Activated T-cell treated with anti-CD3 and anti-CD28 coated beads for 1 hour (primary cell): ENCODE measurements at places on chromosomes 6 and 20.

- DNase-seq = peak; percentile 30
These were observed 31.6 kb upstream of the NOTCH4 start for GRCh38 chr6:32255199-32256153.

- DNase-seq = no peak
These were observed 263.7 kb downstream of the TBX18 start for GRCh38 chr6:84500726-84501125.

- no peak for DNase-seq
These were observed 269.0 kb upstream of the ECI2 start for GRCh38 chr6:4404415-4404814.

DNA sequence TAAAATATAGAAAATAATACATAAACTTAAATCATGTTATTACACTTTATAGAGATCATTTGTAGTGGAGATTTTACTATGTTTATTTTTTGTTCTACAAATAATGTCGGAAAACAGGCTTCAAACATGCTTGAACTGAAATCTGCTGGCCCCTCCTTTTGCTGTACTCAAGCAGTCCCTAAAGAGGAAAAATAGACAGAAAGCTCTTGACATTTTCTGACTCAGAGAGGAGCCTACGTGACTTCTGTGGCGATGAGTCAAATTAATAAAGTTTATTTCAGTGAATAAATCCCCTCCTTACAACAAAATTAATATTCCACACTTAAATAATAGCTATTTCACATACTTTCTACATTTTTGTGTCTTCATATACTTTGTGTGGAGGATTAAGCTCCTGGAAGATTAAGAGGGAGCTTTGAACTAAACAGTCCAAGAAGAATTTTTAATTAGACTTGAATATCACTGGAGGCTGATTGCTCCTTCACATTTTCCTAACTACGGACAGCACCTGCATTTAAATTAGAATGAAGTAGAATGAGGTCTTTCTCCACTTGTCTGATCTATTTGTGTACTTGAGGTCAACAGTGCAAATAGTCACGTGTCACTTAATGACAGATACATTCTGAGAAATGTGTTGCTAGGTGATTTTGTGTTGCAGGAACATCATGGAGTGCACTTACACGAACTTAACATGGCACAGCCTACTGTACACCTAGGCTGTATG is 1.7 kb upstream of the TREM1 start:
- no peak for DNase-seq

- DNase-seq = no peak
These were observed 15.7 kb downstream of the SASH1 start for GRCh38 chr6:148358196-148358785.

GRCh38 chr6:167350731-167351655 is 26.1 kb downstream of the TTLL2 start:
- DNase-seq = peak; percentile 76

- no peak for DNase-seq
These were observed 25.0 kb downstream of the BMP7 start for GRCh38 chr20:57241363-57241991.

DNA sequence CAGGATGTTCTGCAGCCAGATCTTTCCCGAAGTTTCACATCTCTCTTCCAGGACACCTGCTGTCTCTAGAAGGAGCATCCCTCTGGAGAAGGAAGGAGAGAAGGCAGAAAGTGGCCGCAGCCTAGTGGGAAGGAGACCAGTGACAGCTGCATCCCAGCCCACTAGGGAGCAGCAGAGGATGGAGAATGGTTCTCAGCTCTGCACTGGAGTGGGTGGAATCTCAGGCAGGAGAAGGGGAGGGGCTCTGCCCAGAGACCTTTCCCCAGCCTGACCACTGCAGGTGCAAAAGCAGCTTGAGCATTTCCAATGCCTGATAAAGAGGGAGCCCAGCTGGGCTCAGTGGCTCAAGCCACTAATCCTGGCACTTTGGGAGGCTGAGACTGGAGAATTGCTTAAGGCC is 32.3 kb downstream of the NCR2 start:
- DNase-seq = no peak

GRCh38 chr6:11263291-11263775 is 30.9 kb upstream of the NEDD9 start:
- DNase-seq = no peak
